CD4-positive, alpha-beta T cell treated with Interleukin-17A for 4 hours (primary cell): ENCODE measurements at places on chromosomes 7 and 10.

DNA sequence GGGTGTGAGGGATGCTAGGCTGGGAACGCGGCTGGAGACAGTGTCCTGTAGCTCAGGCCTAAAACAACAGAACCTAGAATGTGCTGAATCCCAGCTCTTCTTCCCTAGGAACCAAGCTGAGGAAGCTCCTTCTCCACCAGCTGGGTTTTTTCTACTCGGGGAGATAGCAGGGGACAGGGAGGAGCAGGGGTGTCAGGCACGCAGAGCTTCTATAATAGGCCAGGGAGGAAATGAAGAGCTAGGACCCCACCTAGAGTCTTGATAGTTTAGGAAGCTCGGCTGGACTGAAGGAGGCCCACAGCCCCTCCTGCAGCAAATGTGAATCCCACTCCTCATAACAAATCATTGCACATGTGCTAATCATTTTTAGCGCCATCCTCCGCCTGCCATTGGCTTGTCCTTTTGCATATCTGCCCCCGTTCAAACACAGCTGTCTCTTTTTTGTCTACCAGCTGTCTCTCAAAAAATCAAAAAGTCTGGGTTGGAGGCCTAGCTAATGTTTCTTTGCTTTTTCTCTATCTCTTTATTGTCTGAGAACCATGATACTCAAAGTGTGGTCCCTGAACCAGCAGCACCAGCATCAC, 24.1 kb upstream of the FAM180A start:
- DNase-seq = no peak

DNA sequence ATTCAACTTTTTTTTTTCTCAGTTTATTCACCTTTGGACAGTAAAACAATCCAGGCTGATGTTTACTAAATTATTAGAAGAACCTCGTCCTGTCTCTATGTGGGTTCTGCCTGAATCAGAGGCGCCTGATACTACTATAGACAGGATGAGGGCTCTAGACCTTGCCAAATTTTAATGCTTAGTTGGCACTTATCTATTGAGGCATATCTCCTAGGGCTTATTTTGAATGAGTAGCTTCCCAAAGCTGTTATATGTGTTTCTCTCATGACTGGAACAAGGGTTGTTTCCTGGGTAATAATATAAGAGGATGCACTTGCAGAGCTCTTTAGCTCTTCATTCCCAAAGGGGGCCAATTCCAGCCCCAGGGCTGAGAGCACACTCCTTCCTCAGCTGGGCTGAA, 23.6 kb downstream of the HECW1 start:
- DNase-seq = no peak

DNA sequence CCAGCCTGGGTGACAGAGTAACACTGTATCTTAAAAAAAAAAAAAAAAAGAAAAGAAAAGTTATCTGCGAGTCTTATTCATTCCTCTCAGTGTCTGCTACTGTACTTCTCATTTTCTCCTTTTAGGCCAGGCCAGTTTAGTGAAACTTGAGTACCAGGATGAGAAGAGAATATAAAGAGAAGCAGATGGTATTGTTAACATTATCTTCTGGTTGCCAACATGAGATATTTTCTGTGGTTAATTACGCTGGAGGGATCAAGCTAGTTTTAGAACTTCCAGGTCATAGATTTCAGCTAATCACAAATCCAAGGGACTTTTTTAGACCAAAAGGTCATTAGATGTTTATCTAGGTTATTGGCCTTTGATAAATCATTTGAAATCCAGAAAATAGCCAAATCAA, 252.6 kb upstream of the SMIM30 start:
- no peak for DNase-seq

DNA sequence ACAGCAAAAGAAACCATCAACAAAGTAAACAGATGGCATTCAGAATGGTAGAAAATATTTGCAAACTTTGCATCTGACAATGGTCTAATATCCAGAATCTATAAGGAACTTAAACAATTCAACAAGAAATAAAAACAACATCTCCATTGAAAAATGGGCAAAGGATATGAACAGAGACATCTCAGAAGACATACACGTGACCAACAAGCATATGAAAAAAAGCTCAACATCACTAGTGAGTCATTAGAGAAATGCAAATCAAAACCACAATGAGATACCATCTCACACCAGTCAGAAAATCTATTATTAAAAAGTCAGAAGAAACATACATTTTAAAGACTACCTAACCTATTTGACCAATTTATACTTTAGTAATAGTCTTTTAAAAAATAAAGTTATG, 571.3 kb upstream of the NRG3 start:
- no peak for DNase-seq

GRCh38 chr10:72850861-72851260, 42.7 kb upstream of the OIT3 start:
- DNase-seq = no peak

DNA sequence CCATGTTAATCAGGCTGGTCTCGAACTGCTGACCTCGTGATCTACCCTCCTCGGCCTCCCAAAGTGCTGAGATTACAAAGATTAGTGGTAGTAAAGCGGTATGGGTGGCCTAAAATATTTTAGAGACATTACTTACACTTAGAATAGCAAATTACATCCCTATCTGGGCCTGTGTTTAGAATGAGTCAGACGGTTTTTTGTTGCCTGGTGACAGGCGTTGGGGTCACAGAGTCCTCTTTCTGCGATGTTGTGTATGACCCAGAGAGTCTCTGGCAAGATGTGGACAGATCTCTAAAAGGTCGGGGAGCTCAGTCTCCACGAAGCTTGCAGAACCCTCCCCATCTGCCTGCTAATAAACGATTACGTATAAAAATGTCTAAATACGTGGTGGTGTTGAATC, 39.6 kb upstream of the PRKCQ start:
- no peak for DNase-seq

- DNase-seq = no peak
Observed at GRCh38 chr10:88477343-88478085, 105.6 kb downstream of the RNLS start.

DNA sequence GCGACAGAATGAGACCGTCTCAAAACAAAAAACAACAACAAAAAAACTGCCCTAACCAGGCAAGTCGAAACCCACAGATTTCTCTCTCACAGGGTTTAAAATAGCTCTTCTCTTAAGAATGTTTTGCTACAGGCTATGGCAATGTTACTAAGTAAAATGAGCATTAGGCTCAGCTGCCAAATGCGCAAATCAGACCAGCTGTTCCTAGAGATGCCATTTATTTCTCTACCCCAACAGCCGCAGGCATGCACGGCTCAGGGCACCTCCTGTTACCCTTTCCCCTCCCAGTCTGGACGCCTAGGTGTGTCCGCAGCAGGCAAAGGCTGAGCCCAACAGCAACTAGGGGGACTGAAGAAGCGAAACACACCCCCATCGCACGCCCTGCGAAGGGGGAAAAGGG, 168.3 kb upstream of the MBL2 start:
- DNase-seq = no peak
